ENCODE measurements at places on chromosomes 5 and 9.

DNA sequence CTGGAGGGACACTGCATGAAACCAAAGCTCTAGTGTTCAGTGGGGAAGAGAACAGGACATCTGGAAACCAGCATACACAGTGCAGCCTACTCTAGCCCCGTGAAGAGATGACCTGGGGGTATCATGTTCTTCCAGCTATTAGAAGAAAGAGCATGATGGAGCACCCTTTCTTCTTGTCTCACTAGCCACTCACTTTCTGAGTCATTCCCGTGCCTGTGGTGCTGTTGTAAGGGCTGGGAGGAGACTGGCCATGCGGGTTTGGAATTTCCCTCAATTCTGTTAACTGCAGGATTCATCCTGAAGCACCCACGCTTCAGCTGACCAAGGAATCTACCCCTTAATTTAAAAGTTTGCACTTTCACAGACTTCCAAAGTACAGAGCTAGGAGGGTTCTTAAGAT lies 137.0 kb downstream of the COL23A1 start:
- DNase-seq = peak; percentile 58

DNA sequence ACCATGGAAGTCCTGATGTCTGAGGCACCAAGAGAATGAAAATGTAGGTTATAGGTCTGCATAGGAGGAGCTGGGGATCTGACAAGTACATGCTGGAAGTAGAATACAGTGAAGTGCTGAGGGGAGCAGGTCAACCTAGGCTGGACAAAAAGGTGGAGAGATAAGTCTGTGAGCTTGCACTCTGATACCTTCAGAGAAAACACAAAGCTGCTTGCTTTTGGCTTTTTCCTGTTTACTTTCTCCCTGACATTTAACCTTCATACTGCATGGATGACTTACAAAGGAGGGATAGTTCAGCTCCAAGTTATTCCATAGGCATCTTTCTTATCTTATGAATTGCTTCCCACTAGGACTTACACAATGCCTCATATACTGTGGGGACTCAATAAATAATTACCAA lies 256.7 kb upstream of the NREP start:
- DNase-seq = no peak

- DNase-seq = no peak
Measured at GRCh38 chr5:168172760-168173223, 118.7 kb upstream of the WWC1 start.

DNA sequence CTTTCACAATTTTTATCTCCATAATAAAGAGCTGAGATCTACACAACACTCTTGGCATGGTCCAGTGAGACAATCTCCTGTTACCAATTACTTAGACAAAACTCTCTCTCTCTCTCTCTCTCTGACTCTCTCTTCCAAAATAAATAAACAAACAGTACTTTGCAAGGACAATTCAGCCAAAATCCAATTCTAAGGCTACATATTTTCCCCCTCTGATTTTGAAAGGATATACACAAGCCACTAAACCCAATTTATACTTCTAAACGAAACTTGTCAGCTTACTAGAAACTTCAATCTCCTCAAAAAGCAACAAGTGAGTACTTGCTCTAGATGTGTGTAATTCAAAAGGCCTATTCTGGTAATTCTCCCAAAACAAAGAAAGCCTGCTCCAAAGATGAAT lies 26.3 kb upstream of the TNPO1 start:
- DNase-seq = no peak

- no peak for DNase-seq
Measured at GRCh38 chr9:14935964-14936363, 25.7 kb upstream of the FREM1 start.

GRCh38 chr9:109100543-109101201 lies 19.1 kb downstream of the TMEM245 start:
- DNase-seq = no peak

DNA sequence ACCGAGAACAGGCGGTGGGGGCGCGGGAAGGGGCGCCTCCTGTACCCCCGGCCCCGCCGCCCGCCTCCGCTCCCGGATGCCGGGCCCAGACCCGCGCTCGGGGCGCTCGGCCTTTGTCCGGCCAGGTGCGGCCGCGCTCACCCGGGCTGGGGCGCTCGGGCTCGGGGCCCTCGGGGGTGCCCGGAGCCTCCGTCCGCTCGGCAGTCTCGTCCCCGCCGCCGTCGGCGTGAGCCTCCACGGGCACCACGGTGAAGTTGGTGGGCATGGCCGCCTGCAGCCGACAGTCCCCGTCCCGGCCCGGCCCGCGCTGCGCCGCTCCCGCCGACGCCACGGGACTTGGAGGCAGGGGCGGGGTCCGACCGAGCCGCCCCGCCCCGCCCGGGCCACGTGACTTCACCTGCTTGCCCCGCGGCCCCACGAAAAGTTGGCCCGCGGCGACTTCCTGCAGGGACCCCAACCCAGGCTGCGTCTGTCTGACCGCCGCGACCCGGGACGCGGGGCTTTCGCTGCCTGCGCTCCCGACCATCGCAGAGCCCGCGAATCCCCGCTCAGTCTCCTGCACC lies at the start of gene SLC12A7:
Gene SLC12A7, minus strand, starts transcription at position 337 of the 563 bp plus-strand sequence. Its CDS starts 72 bp downstream, at position 265.
- DNase-seq = peak; percentile 62

DNA sequence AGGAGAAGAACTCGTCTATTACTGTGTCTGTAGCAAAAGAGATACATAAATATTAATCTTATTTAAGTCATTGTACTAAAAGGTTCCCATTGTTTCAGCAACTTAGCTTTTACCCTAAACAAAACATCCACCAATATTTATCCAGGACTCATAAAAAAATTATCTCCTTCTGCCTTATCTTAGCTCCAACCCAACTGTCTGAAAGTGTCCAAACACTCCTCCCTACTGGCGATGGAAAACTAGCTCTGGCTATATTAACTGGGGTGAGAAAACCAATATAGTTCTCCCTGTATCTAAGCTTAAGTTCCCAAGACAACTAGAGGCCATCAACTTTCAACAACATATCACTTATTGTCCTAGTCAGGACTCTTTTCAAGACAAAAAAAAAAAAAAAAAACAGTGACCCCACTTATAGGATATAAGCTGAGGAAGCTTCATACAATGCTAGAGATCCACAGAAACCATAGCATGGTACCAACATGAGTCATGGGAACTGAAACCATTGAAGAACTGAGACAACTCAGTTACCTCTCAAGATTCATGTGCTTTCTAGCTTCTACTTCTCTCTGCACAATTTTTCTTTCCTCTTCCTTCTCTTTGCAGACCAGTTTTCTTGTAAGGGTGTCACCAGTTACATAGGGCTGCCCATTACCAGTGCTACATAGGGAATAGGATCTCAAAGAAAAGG lies 150.7 kb upstream of the RASA1 start:
- DNase-seq = no peak

- DNase-seq = no peak
Measured at GRCh38 chr5:15600035-15600434, 100.1 kb downstream of the FBXL7 start.

DNA sequence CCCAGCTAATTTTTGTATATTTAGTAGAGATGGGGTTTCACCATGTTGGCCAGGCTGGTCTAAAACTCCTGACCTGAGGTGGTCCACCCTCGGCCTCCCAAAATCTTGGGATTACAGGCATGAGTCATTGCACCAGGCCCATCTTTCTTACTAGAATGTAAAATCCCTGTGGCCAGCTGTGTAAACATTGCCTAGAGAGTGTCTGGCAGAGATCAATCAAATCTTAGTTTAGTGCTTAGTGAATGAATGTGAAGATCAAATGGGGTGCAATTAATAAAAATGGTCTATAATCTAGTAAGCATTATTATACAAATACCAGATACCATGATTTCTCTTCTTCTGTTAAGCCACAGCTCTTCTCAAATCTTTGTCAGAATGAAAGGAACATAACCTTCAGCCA lies 289.9 kb downstream of the KCTD16 start:
- DNase-seq = no peak

DNA sequence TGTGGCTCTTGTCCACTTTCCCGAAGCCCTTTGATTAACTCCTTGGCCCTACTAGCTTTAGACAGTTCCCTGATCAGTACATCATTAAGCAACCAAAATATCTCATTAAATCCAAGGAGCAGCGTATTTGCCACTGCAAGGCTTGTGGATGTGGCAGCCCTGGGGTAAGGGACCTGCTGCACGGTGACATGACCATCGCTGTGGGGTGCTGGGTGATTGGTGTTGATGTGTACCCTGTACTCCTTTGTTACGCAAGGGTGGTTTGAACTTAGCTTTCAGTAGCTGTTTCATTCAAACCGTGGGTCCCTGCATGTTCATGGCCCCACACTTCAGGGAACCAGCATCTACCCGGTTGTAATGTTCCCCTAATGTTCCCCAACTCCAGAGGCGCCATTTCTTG lies 41.0 kb downstream of the OTULIN start:
- no peak for DNase-seq

DNA sequence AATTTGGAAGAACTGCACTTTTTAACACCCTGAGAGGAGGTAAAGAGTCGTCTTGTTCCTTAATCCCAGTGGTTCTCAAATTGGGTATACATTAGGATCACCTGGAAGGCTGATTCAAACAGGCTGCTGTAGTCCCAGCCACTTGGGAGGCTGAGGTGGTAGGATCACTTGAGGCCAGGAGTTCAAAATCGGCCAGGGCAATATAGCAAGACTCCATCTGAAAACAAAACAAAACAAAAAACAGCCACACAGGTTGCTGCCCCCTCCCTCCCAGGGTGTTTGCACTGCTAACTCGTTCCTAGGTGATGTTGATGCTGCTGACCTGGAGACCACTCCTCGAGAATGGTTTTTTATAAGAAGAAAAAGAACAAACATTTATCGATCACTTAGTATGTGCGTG lies 1.5 kb upstream of the TBC1D9B start:
- DNase-seq = no peak

- DNase-seq = no peak
Measured at GRCh38 chr5:43213951-43214350, 21.9 kb downstream of the NIM1K start.

DNA sequence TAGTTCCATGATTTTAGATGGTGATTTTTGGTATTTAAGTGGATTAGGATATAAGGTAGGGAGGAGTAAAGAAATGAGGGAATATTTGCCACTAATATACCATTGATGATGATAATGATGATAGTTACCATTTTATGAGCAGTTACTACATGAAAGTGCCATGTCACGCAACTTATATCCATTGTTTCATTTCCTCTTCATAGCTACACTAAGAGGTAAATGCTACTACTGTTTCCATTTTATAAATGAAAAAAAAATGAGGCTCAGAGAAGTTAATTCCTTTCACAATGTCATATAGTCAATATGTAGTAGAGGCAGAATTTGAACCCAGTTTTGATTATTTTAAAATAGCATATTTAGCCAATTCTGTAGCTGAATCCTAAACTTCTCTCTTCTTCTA lies 112.2 kb upstream of the ADRA1B start:
- DNase-seq = no peak

- DNase-seq = peak; percentile 80
Measured at GRCh38 chr5:139711906-139712224, 63.7 kb downstream of the CXXC5 start.

GRCh38 chr5:174490728-174491127 lies 233.7 kb upstream of the MSX2 start:
- DNase-seq = no peak

- no peak for DNase-seq
Measured at GRCh38 chr9:133210202-133210532, 1.1 kb upstream of the OBP2B start.

DNA sequence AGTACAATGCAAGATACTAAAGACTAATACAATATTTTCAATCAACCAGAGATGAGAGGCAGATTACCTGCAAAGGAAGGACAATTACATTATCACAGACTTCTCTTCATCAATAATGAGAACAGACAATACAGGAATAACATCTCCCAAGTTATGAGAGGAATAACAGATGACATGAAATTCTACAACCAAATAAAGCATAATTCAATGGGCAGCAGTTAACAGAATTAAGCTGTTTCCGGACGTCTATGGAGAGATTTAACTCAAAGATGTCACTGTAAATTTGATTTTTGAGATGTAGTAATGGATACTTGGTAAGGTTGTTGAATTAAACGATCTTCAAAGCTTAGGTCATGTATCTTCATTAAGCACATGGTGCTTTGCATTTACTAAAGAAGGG lies 19.8 kb upstream of the PARP8 start:
- DNase-seq = no peak

DNA sequence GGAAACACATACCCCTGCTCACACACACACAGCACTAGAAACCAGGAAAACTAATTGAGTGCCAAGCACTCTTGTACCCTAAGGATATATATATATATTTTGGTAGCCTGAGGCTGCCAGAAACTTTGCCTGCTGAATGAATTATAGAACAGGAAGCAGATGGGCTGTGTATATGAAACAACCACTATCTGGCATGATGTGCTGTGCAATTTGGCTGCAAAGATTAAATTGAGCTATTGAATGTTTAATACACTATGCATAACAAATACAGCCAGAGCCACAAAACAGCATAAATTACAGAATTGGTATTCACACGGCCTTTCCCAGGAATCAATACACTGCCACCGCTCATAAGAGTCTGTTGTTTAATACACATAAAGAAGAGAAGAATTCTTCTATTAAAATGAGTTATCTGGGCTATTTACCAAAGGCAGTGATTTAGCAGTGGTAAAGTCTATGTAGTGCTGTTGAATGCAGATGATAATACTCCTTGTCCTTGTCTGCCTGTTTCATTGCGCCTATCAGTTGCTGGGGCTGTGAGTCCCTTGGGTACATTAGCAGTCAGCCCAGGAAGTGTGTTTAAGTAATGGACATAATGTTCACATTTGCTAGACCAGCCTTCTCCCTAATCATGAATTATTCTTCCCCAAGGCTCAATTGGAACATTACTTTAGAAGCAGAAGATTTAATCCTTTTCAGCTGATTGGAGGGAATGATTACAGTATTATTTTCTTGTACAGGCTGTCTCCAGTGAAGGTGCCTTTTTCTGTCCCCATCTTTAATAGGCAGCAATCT lies 294.3 kb downstream of the TLE1 start:
- no peak for DNase-seq

DNA sequence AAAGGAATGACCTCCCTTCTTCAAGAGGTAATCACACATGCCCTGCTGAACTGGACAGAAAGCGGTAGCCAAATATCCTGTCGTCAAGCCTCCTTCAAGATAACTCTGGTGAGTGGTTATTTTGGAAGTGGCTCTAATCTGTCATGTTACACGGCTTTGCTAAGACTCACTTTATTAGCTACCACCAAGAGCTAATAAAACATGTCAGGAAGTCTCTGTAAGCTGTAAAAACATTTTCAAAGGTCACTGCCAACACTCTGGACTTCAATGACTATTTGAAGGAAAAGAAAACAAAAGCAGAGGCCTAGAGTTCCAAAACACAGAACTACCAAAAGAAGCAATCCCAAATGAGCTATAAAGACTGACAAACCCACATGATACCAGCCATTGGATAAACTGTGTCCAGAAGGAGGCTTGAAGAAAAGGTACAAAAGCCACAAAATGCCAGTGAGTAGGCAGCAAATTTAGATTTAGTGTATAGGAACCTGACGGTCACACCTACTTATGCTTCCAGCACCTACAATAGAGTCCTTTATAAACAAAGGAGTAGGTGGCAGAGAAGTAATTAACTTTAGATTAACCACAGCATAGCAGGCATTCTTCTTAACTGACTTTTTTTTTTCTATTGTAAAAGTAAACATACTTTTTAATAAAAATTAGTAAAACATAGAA lies 97.3 kb upstream of the EQTN start:
- DNase-seq = no peak

- DNase-seq = no peak
Measured at GRCh38 chr9:26426551-26427131, 466.0 kb downstream of the CAAP1 start.

All from suppressor macrophage (primary cell).